ENCODE measurements at places on chromosomes 7 and 10. TPM values are rescaled to one million over a fixed set of nuclear protein-coding genes. Genes with fewer than 3 reads are reported as not detected.

GAD2 gene
- 0.90 TPM for total RNA-seq

EXOSC1 gene
- total RNA-seq, result 36.0 TPM

TRIM50 gene
- total RNA-seq, result 0.54 TPM

CALD1 gene
- 230 TPM for total RNA-seq

LDB1 gene
- 160 TPM for total RNA-seq

PRLHR gene
- total RNA-seq, result not detected

GJD4 gene
- not detected for total RNA-seq

PAOX gene
- 6.6 TPM for total RNA-seq

All from endothelial cell (in vitro differentiated cells).